ENCODE measurements at places on chromosomes 16 and 17.

DNA sequence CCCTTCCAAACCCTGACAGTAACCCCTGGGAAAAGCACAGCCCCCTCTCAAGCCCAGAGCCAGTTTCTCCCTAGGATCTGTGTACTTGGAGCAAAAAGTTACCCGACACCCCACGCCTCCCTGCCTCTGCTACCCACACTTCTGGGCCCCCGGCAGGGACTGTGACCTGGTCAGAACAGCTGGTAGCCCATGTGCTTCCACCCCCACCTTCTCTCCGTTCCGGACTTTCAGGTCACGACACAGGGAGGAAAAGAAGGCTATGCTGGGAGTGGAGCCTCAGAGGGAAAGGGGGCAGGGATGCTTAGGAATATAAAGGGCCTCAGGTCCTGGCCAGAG is 6.4 kb downstream of the PPY start:
- no peak for DNase-seq

DNA sequence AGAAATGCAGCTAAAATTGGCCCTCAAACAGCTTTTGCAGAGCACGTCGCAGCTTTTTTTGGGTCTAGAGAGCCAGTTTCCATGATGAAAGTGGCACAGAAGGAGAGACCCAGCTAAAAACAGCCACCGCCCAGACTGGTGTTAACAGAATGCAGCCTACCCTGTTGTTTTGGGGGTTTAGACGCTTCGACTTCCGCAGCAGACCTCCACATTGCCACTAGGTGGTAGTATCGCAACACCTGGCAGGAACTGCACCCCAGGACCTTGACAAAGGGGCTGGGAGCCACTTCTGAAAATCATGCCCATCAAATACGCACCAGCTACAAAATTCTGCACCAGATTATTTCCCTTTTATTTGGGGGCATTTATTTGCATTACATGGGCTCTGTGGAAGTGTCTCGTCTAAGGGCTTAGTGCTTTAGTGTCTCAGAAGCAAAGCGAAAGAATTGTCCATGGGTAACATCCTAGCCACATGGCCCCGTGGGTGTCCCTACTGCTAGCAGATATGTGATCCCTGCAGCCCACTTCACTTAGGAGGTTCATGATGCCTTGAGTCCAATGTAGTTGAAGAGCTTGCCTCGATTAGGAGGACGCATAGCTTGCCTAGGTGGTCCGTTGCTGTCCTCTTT is 167.1 kb downstream of the HAPSTR1 start:
- no peak for DNase-seq

GRCh38 chr16:85833219-85833920 is 33.9 kb downstream of the COX4I1 start:
- DNase-seq = no peak

GRCh38 chr17:49003557-49004511 is 6.6 kb downstream of the IGF2BP1 start:
- no peak for DNase-seq

DNA sequence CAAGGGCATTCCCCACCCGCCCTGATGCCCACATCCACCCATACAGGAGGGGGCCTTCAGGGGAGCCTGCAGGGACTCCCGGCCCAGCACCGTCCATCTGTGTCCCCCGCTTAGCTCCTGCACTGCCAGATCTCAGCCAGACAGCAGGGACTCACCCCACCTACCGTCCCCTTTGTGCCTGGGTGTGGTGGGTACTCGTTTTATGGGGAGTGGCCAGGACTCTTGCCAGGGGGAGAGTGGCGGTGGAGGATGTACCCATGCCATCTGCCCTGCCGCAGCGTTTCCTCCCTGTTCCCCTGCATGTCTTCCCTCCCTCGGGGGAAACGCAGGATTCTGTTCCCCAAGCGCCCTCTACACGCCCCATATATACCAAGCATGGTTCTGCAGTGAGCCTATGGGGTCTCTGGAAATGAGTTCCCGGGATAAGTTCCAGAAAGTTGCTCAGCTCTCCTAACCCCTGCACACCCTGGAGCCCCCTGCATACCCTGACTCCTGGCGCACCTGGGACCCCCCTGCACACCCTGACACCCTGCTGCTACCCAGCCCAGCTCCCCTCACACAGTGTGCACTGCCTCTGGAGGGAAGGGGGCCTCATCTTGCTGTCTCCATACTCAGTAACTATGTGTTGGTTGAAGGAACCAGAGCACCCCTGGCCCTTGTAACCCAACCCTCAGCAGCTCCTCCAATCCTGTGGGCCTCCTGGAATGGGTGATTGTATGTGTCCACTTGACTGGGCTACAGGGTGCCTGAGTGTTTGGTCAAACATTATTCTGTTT is 4.2 kb upstream of the MAFG start:
- DNase-seq = no peak

DNA sequence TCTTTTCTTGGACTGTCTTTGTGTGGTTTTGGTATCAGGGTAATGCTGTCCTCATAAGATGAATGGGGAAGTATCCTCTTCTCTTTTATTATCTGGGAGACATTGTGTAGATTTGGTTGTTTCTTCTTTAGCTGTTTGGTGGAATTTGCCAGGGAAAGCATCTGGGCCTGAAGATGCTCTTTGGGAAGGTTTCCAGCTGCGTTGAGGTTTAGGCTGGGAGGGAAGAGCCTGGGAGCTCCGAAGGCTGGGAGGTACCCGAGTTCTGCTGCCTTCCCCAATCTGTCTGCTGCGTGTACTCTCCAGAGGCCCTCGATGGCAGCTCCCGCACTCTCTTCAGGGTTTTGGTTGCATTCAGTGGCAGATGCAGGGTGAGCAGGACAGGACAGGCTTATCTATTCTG is 25.6 kb upstream of the CRISPLD2 start:
- DNase-seq = no peak

- no peak for DNase-seq
Observed at GRCh38 chr17:48615963-48616716, 1.0 kb upstream of the HOXB8 start.

DNA sequence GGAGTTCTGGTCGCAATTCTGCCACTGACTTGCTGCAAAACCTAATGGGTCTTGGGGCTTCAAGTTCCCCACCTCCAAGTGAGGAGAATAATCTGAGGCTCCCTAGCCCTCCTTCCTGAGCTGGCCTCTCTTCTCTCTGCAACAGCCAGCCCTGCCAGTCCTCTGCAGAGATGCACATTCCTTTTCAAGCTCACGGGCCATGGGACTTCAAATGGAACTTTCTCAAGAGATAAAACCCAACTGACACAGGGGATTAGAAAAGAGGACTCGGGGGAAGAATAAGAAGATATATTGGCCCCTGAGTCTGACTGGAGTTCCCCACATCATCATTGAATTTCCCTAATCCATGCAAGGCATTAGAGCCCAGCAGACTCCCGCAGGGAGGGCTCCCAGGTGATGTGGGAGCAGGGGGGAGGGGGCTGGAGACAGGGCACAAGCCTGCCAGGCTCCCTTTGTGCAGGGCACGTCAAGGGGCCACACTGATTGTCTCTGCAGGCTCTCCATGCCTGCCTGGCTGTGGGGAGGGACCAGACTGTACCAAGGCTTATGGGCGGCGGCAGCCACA is 131.0 kb downstream of the CCDC144A start:
- DNase-seq = no peak

- no peak for DNase-seq
Observed at GRCh38 chr16:56353054-56353921, 72.1 kb downstream of the AMFR start.

- no peak for DNase-seq
Observed at GRCh38 chr16:77564791-77565390, 130.1 kb upstream of the ADAMTS18 start.

- peak; percentile 80 for DNase-seq
Observed at GRCh38 chr17:40319651-40320540, 10.9 kb downstream of the RARA start.

DNA sequence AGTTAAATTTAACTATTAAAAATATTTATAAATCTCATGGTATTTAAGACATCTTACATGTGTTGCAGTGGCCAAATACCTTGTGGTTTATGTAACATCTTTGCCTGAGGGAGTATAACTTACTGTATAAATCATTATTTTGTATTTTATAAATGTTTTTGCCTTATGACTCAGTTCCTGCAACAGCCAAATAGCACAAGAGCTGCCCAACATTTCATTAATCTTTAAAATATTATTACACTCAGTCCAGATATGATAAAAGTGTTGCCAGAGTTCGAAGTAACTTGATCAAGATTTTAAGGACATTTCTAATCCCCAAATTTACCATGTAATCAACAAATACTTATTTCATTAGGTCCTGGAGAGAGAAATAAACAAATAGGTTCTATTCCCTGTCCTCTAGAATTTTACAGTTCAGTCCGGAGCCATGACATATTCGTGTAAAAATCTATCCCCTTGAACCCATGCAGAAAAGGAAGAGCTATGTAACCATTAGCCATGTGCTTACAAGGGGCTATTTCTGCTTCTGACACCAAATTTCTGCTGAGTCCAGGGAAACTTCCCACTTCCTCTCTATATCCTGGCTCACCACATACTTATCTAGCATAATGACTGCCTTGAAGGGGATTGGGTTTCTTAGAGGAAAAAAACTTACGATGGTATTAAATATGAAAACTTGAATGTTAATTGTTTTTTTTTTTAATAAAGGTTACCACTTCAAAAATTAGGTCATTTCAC is 44.0 kb downstream of the IRX6 start:
- DNase-seq = no peak

- no peak for DNase-seq
Observed at GRCh38 chr16:71767060-71767900, 41.4 kb downstream of the AP1G1 start.

DNA sequence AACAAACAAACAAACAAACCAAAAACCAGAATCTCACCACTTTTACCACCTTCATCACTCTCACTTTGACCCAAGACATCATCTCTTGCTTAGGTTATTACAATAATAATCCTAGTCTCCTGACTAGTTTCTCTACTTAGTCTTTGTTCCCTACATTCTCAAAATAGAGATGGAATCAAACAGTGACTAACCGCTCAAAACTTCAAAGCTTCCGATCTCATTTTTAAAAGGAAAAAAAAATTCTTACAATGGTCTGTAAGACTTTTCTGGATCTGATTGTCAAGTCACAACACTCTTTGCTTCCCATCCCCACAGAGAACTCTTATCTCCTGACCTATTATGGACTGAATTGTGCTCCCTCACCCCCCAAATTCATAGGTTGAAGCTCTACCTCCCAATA is 60.9 kb downstream of the SPAG9 start:
- DNase-seq = no peak

GRCh38 chr17:50103941-50104340 is 8.8 kb downstream of the PDK2 start:
- no peak for DNase-seq

DNA sequence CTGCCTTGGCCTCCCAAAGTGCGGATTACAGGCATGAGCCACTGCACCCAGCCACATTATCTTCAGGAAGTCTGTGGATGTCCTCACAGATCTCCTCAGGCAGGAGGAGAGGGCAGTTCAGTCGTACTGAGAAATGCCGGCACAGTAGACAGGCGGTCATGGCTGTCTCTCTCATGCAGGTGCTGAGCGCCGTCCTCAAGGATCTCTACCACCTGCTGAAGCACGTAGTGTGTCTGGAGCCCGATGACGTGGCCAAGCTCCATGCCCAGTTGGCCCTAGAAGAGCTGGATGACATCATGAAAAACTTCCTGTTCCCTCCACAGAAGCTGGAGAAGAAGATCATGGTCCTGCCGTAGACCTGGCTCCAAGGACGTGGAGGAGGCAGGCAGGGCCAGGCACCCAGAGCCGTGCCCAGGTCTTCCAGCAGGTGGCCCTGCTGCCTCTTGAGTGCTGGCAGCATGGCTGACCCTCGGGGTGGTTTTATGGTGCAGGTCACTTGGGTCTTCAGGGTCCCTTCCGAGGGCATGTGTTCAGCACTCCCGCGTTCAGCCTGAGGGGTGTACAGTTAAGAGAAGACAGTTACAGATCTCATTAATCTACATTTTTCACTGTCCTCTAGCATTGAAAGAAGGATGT is 22.0 kb upstream of the HAS3 start:
- no peak for DNase-seq

DNA sequence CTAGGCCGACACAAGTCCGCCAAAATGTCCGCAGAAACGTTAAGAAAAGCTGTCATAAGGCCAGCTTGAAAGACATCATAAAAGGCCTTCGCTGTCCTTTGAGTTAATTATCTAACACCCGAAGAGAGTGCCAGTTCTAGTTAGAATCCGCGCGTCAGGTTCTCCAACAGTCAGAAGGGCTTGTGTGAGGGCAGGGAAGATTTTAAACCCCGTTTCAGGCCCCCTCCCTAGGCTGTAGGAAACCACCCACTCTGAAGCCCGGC is 729 bp upstream of the CLTC start:
- DNase-seq = no peak

- DNase-seq = no peak
Observed at GRCh38 chr17:44920565-44920940, 5.3 kb upstream of the GFAP start.

- no peak for DNase-seq
Observed at GRCh38 chr16:9526791-9527190, 435.3 kb downstream of the HAPSTR1 start.

- DNase-seq = no peak
Observed at GRCh38 chr17:62778990-62779681, 29.0 kb downstream of the MARCHF10 start.

- DNase-seq = no peak
Observed at GRCh38 chr17:4109449-4109848, 33.4 kb downstream of the ZZEF1 start.

DNA sequence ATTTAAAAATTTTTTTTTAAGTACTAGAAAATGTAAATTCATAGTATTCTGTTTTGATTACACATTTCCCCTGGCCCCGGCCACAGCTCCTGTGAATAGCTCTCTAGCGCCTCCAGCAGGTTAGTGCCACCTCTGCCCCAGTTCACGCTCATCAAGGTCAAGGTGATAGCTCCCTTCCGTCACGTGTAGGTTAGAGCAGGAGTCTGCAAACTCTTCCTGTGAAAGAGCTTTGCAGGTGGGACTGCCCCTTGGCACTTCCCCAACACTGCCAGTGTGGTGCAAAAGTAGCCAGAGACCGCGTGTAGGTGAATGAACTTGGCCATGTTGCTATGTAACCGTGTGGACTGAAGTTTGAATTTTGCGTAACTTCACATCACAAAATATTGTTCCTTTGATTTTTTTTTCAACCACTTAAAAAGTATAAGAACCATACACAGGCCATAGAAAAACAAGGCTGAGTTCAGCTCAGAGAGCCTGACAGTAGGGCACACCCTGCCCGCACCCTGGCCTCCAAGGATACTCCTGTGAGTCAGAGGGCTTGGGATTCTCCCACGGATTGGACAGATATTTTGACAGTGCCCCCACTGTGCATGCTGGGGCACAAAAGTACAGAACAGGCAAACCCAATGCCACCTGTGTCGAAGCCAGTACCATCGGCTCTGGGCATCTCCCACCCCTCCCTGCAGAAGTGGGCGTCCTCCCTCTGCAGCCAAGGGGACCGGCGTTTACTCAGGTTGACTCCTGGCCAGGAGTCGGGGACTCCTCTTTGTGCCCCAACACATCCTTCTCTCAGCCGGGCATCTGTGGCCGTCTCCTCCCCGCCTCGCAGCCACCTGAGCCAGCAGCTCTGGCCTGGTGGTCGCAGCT is 92.0 kb upstream of the CHMP6 start:
- DNase-seq = peak; percentile 74

DNA sequence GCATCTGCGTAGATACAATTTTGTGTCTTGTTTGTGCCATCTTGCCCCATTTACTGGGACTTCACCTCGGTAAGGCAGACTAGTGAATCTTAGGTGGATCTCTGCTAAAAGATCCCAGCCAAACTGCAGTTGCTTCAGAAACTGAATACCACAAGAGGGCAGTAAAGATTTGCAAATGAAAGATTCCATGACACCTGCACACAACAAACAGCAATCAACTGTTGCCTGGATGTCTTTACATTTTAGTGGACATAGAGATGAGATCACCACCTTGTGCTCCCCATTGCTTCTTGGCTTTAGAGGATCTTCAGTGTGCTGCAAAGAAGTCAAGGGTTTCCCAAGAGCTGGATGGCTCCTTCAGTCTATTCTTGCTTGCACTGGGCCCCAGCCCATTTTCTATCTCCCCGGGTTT is 119.2 kb upstream of the CACNG5 start:
- peak; percentile 21 for DNase-seq

All from CD4-positive, alpha-beta T cell treated with Interleukin-6 at 100 ng/mL for 8 hours (primary cell).